Nephron progenitor cell (in vitro differentiated cells): ENCODE measurements at places on chromosomes 4 and X.

DNA sequence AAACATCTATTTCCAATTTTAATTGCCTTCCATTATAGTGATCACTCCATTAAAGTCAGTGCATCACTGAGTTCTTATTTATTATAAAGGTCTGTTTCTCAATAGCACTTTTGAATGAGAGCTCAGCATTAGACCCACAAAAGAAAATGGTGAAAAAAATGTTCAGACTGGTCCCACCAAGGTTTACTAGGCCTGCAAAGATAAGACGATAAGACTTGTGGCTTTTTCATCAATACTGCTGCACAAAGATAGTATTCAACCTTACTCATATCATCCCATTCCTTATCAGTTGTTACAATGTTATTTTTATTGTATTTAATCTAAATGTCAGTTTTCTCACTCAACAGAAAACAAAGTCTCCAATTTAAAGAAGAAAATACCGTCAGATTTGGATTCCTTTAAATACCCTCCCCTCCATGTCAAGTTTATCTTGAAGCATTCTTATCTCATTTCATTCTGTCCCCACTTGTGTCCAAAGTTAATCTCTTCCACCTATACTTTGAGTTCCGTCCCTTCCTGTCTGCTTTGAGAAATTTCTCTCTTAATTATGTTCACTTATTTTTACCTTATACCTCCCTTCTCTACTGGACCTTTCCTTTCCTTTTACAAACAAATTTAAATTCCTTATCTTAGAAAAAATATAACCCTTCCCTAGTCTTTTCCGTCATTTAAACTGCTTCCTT is 140.0 kb downstream of the GASK1B start:
- no peak for DNase-seq

GRCh38 chr4:163762741-163763140 is 268.3 kb downstream of the TMA16 start:
- DNase-seq: no peak

DNA sequence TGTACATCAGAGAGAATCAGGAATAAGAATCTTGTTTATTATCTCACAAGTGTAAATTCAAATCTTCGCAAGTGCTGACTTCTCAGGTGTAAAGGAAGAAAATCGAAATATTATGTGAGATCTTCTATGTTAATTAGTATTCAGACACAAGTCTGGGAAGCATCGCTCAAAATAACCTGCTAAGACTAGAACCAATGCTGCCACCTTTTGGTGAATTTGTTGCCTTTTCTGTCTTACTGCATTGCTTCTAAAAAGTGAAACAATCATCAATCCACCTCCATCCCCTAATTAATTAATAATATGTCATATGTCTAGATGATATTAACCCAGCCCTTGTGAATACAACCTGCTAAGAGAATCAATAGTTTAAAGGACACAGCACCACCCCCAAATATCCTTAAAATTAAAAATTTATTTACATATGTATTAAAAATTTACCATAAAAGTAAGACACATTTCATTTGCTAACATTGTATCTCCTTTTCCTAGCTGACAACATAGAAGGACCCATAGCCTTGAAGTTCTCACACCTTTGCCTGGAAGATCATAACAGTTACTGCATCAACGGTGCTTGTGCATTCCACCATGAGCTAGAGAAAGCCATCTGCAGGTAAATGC is 3.5 kb downstream of the EPGN start:
- DNase-seq: peak; percentile 12

DNA sequence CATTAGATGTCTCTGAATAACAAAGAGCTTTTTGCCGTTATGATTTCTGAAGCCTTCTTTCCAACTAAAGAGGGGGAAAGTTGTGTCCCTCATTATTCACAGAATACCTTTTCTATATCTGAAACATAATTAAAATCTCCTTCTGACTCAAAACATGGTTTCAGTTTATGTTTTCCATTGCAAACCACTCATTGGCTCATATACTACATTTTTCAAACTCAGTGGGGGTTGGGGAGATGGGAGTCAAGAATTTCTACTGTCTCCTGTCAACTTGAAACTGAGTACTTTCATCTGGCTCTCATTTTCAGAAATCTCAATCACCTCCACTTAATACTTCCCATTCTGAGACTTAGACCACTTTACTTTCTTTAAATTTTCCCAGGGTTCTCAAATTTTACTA is 1839.5 kb upstream of the PCDH10 start:
- no peak for DNase-seq

- DNase-seq: no peak
Observed at GRCh38 chr4:183413234-183414200, 30.9 kb upstream of the CDKN2AIP start.

DNA sequence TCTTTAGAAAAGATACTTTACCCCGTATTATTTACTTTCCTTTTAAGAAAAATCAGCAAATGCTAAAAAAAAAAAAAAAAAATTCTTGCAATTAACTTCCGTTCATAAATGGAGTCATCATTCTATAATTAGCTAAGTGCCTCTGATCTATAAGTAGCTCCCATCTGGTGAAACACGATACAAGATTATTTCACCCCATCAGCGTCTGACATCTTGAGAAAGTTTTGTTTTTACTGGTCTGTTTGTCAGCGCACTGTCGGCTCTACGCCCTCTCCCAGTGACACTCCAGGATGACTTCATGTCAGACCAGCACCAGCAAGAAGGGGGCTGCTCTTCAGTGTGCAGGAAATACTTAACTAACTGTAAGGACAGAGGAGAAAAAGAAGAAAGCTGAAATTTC is 108.3 kb downstream of the AFAP1 start:
- no peak for DNase-seq

DNA sequence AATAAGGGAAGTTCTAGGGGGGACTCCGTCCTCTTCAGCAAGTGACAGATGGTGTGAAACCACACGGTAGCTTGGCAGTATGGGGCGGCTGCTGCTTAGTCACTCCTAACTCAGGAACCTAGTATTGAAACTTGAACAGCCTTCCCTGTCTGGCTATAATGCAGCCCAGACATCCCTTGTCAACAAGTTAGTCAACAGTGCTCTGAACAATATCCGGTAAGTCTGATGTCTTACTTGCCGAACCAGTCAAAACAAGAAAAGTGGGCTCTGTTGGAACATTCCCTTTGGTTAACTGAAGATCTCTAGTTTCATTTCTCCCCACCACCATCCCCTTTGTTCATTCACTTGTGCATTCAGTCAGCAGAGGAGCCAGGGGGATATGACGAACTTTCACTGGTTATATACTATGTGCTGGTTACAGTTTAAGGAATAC is 18.7 kb upstream of the CXCL13 start:
- no peak for DNase-seq

- no peak for DNase-seq
Observed at GRCh38 chrX:68685685-68686084, 38.2 kb downstream of the STARD8 start.

DNA sequence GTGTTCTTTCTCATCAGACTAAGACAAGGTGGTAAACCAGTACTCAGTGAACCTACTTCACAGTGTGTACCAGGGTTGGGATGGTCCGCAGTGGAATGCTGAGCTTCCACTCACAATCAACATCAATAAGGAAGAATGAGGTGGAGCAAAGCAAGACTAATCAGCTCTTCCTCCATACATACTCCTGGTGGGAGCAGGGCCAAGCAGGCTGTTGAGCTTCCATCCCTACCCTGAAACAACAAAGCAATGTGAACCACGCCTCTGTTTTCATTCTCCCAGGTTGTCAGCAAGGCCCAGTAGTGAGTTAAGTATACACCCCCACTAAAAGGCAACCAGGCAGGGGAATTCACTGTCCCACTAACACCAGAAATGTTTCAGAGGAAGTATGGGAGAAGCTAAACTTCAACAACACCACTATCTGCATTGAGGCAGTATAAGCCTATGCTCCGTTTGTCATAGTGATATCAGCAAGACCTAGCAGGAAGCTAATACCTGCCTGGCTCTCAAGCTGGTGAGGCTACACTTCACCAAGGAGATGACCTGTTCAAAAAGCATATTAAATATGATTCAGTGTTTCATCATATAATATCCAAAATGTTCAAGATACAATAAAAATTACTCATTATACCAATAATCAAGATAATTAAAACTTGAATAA is 109.5 kb downstream of the DDX60 start:
- no peak for DNase-seq

GRCh38 chrX:45660477-45660876 is 459.8 kb upstream of the DIPK2B start:
- no peak for DNase-seq

DNA sequence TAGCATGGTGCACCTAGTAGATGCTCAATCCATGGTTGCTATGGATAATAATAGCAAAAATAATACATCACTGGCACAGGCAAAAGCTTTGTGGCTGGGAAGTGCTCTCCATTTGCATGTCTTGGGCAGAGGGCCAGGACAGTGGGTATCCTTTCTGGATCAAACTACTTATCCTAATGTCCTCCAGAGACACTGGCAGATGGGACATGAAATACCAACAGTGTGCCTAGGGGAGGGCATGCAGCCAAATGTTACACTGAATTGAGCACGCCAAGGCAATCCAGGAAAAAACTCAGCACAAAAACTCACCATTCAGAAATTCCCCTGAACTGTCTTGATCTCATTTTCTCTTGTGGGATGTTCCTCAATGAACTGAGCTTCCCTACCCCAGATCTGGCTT is 98.6 kb upstream of the SCML1 start:
- no peak for DNase-seq

- DNase-seq: no peak
Observed at GRCh38 chr4:83629945-83630721, 94.2 kb downstream of the GPAT3 start.

GRCh38 chr4:100357542-100357941 is 160.3 kb downstream of the EMCN start:
- DNase-seq: no peak

- DNase-seq: no peak
Observed at GRCh38 chr4:33989820-33990443, 2254.4 kb downstream of the ARAP2 start.

GRCh38 chr4:74375824-74376426 is 11.0 kb downstream of the EREG start:
- no peak for DNase-seq

DNA sequence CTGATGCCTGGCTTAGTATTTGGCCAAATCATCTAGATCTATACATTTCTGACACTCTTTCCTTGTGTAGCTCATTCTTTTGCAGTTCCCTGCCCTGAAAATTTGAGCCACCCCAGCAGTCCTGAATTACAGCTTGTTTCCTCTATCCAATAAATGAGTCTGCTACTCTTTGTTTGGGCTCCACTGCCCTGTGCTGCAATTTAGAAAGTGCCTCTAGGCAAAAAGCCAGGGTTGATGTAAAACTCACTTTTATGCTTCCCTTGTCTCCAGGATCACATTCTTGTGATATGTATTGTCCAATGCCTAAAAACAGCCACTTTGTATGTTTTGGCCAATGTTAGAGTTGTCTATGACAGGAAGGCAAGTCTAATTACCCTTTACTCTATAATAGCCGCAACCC is 101.7 kb upstream of the MAP3K15 start:
- DNase-seq: no peak

GRCh38 chrX:54246866-54247265 is 63.8 kb upstream of the FAM120C start:
- no peak for DNase-seq

- no peak for DNase-seq
Observed at GRCh38 chr4:123698556-123698955, 302.0 kb downstream of the SPRY1 start.

DNA sequence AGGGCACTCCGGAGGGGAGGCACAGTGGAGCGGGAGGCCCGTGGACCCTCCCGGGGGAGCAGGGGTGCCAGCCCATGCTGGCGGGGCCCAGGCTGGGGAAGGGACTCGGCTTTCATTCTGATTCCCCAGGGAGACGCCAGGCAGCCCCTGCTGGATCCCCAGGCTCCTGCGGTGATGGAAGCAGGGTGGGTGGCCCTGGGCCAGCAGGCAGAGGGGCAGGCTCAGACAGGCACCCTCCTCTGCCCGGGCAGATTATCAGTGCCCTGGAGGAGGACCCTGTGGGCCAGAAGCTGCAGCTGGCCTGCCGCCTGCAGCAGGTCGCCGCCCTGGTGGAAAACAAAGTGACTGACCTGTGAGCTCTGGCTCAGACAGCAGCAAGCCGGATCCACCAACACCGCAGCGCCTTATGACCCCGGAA is 2.1 kb upstream of the SRPK3 start:
- DNase-seq: no peak

DNA sequence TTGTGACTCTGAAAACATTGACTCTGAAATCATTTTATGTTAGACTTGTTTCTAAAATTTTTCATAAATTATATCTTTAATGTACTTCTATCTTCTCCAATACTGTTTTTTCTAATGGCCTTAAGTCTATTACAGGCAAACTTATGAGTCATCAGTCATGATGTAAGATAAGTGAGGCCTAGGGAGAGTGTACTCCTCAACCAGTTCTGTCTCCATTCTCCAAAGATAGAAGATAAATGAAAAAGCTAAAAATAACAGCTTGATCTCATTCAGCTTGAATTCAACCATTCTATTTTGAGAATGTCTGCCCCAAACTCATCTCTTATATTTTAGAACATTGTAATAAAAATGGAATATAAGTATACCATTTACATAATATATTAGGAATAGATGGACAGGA is 34.5 kb downstream of the STBD1 start:
- DNase-seq: no peak

GRCh38 chr4:101417046-101417445 is 69.7 kb upstream of the PPP3CA start:
- no peak for DNase-seq

GRCh38 chr4:133156096-133156495 is 7.0 kb downstream of the PCDH10 start:
- DNase-seq: no peak

DNA sequence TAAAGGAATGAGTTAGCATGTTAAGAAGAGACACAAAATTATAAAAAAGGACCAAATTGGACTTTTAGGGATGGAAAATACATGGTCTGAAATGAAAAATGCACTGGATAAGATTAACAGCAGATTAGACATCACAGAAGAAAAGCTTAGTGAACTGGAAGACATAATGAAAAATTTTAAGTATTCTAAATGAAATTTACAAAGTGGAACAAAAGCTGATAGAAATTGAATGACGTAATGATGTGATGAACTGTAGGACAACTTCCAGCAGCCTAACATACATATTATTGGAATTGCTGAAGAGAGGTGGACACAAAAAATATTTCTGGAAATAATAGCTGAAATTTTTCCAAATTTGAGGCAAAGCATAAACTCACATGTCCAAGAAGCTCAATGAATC is 39.6 kb upstream of the GPR173 start:
- no peak for DNase-seq

DNA sequence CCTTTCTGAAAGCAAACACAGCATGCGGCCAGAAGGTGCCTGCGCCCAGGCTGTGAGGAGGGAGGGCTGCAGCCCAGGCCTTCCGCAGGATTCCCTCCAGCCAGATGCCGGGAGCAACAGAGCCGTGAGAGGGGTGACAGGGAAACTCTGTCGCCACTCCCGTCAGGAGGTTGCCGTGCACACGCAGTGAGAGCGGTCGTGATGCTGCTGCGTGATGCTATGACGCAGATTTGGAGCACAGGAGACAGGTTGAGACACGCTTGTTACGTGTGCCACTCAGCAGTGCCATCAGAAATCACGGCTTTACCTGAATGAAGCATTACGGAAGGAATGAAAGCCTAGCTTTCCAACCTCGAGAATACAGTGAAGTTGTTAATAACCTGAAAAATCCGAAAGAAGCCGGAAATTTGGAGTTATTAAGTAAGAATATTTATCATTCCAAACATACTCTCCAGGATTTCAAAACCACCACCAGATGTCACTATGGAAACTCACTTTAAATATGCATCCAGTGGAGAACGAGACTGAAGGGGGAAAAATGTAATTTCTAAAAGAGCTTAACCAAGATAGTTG is 54.4 kb downstream of the FAT1 start:
- no peak for DNase-seq

GRCh38 chrX:130415201-130415600 is 13.4 kb downstream of the RBMX2 start:
- no peak for DNase-seq

- no peak for DNase-seq
Observed at GRCh38 chrX:22097012-22097694, 65.0 kb downstream of the PHEX start.
